ENCODE measurements at places on chromosomes 12 and 14. TPM values are rescaled to one million over a fixed set of nuclear protein-coding genes. Genes with fewer than 3 reads are reported as not detected.

CEBPE gene
- polyA plus RNA-seq, result not detected

CLEC9A gene
- not detected for polyA plus RNA-seq

DNA sequence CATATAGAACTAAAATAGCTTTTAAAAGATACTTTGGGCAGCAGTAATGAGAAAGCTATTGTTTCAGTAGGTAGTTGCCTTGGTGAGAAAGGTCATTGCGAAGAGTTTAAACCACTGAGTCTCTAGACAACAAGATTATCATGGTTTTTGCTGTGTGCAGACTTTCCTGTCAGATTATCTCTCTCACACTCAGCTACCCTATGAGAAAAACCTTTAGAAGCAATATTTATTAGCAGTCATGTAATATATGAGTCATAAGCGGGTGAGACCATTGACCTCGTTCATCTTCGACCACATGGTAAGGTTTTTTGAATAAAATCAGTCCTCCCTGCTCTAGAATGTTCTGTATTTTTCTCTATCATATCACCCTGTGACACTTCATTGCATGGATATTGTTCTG is 59.9 kb downstream of the GPR65 start:
- no peak overlapping the region for H3K27ac ChIP-seq
- no peak for DNase-seq
- H3K4me1 ChIP-seq, result no peaks in the 10 kb centered on the region
- no peak overlapping the region for H3K4me3 ChIP-seq
- H3K27me3 ChIP-seq, result no peaks in the 10 kb centered on the region

GRCh38 chr12:79266343-79267144 is 402.0 kb downstream of the SYT1 start:
- no peak overlapping the region for H3K4me3 ChIP-seq
- no peaks in the 10 kb centered on the region for H3K4me1 ChIP-seq
- no peaks in the 10 kb centered on the region for H3K27me3 ChIP-seq
- no peak for DNase-seq
